ENCODE measurements at places on chromosomes 2 and 18.

DNA sequence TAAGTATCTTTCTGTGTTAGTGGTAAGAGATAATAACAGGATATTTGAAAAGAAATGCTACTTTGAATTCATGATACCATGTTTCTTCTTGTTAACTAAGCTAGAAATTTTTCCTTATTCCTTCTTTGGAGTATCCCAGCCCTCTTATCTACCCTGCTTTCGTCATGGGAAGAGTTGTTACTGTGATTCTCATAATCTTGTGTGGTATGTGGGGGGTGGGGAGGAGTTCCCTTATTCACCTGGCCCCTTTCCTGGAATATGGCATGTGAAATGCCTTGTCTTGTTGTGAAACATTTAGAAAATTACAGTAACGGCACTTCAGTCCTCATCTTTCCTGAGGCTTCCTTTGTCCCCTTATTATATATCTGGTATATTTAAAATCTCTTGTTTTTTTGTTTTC, 129.9 kb downstream of the NCOA1 start:
- no peak for DNase-seq

DNA sequence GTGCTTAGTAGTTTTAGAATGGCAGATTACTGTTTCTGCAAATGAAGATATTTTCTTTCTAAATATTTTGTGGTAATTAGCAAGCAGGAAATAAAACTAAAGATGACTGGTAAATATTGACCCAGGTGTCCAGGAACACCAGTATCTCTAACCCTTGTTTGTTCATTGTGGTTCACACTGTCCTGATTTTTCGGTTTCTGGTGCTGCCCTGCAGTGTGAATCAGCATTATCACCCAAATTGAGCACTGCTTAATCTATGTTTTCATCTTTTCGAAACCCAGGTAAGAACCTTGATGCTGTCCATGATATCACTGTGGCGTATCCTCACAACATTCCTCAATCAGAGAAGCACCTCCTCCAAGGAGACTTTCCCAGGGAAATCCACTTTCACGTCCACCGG, 167.4 kb downstream of the CAPN13 start:
- no peak for DNase-seq

DNA sequence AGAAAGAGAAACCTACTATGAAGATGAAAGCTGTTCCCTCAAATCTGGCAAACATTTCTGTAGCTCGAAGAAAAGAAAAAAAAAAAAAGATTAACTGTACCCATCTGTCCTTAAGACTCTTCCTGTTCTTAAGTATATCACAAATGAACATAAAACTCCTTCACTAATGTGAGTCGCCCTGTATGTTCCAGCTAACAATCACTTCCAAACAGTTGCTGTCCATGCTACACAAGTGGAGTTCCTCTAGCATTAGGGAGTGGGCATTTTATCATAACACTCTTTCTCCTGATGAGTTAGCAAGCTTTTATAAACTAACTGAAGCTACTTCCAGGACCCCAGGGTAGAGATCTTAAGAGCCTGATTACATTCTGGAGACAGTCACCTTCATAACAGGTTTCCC, 5.8 kb downstream of the CUL3 start:
- no peak for DNase-seq

DNA sequence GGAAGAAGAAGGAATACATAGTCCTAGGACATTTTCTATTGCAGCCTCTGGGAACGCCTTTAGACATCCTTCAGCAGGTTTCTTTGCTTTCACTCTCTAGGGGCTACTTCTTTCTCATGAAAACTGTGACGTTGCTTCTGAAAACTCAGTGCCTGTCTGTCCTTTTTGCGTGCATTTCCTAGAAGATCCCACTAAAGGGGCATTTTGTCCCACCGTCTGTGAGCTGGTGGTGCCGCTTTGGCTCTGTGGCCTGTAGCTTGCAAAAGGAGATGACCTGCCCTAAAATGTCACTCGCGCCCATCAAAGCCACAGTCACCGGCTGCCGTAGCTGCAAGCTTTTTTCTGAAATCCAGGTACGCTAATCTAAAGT, 579 bp downstream of the STAT4 start:
- no peak for DNase-seq

GRCh38 chr2:229084447-229084846, 186.6 kb downstream of the PID1 start:
- no peak for DNase-seq
